Mucosa of gallbladder (tissue), 1 donor: ENCODE measurements at places on chromosomes 4 and X. TPM values are rescaled to one million over a fixed set of nuclear protein-coding genes. Genes with fewer than 3 reads are reported as not detected.
A peak's percentile ranks its signal among the peaks of the same experiment; 100 is the strongest.

The EIF4E gene
- total RNA-seq, result 65.3 TPM

The PALLD gene
- total RNA-seq, result 250 TPM

The TCEAL5 gene
- total RNA-seq, result 0.17 TPM

The CSAG2 gene
- total RNA-seq, result not detected

The VGLL1 gene
- total RNA-seq, result 0.78 TPM

The AFF2 gene
- total RNA-seq, result 36.0 TPM

GRCh38 chr4:137531986-137532868, at the start of gene PCDH18:
Gene PCDH18, minus strand, starts transcription at chr4:137532494. Its CDS starts 406 bp downstream, at chr4:137532088.
- DNase-seq, result peak; percentile 89

GRCh38 chr4:116636917-116637316, 448.5 kb downstream of the TRAM1L1 start:
- DNase-seq, result no peak

GRCh38 chr4:22932326-22932725, 239.6 kb downstream of the GBA3 start:
- no peak for DNase-seq

- DNase-seq, result no peak
Observed at GRCh38 chr4:109649872-109650271, 53.4 kb downstream of the CASP6 start.

DNA sequence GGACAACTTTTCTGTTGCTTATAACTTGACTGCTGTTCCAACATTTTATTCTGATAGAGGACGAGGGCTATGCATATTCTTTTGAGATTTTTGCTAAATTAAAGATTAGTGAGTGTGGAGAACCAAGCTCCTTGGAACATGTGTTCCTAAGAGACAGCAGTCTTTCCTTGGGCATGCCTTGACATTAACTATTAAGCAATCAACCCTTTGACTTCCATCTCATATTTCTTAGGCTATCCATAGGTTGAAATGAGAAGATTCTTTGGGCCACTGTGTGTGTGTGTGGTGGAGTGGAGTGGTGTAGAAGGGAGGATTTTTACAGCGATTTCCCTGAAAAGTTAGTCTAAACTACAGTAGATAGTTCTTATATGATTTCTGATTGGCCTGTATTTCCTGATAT, 127.4 kb upstream of the POF1B start:
- DNase-seq, result no peak

- DNase-seq, result peak; percentile 15
Observed at GRCh38 chrX:110795645-110796406, at the start of gene CHRDL1. Gene CHRDL1, minus strand, starts transcription at chrX:110795817. Its CDS starts 3,636 bp downstream, at chrX:110792181.

- no peak for DNase-seq
Observed at GRCh38 chr4:140252141-140252741, 98.3 kb upstream of the MAML3 start.

GRCh38 chr4:3412257-3413020, 29.3 kb upstream of the HGFAC start:
- no peak for DNase-seq

DNA sequence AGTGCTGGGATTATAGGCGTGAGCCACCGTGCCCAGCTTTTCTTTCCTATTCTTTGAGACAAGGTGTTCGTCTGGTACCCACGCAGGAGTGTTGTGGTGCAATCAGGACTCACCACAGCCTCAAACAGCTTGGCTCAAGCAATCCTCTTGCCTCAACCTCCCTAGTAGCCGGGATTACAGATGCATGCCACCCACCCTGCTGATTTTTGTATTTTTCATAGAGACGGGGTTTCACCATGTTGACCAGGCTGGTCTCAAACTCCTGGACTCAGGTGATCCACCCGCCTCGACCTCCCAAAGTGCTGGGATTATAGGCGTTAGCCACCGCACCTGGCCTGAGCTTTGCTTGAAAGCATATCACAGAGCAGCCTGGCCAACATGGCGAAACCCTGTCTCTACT, 1.5 kb upstream of the CRLF2 start:
- DNase-seq, result no peak

DNA sequence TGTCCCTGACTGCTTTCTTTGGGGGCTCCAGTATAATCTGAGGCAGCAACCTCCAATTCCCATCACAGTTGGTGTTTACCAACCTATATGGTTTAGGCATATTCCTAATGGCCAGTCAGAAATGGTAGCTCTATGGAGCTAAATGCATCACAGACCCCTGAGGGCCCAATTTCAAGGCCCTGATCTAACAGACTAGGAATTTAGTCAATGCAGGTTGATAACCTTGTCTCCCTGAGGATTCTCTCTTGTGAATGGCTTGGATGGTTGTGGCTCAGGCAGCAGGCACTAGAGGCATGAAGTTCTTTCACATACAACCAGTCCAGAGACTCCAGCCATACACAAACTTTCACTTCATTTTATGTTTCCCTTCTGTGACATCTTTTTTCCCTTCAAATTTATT, 59.4 kb downstream of the TMPRSS11F start:
- no peak for DNase-seq

GRCh38 chr4:159856451-159856850, 753.6 kb downstream of the RAPGEF2 start:
- DNase-seq, result no peak

DNA sequence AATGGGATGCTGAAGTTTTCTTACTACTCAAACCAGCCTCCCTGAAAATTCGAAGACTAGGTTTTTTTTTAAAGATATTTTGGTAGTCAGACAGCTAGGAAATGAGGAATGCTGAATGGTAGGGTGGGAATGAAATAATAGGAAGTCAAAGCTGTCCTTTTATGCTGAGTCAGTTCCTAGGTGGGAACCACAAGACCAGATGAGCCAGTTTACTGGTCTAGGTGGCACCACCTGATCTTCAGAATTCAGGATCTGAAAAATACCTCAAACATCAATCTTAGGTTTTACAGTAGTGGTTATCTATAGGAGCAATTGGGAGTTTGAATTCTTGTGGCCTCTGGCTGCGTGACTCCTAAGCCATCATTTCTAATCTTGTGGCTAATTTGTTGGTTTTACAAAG, 183.1 kb upstream of the GALNT7 start:
- DNase-seq, result no peak

DNA sequence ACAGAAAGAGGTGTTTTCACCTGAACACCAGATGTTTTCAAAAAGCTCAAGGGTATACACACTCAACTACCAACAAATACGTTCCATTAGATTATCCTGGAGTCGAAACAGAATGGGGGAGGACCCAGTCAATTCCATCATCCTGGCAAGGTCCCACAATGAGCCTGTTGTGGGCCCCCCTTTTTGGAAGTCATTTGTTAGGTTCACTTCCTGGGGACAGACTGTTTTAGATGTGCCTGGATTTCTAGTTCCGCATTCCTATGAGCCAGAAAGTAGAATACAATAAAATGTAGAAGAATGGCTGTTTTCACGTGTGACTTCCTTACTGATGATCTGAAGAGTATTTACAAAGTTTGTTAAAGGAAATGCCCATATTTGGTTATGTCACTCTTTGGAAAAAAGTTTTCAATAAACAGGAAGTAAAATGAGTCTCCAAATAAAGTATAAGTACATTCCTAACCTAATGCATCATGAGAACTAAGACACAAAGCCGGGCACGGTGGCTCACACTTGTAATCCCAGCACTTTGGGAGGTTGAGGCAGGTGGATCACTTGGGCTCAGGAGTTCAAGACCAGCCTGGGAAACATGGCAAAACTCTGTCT, 192.5 kb downstream of the MAML3 start:
- no peak for DNase-seq

DNA sequence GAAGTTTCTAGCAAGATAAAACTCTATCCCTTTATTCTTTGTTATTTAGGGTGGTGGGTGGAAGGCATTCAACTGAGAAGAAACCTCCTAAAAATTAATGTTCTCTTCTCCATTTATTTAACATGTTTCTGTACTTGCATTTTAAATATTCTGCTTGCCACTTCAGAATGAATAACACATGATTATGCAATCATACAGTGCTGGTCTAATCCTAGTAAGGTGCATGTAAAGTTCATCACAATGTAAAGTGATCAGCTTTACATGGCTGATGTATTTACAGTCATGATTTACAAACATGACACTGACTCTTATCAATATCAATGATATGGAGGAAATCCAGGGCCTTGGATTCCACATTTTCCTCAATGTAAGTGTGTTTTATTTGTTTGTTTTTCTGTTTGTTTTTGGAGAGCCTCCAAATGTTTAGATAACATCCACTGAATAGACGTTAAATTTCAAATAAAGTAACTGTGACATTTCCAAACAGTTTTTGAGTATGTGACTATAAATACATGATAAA, 342.1 kb upstream of the CTSO start:
- DNase-seq, result no peak

DNA sequence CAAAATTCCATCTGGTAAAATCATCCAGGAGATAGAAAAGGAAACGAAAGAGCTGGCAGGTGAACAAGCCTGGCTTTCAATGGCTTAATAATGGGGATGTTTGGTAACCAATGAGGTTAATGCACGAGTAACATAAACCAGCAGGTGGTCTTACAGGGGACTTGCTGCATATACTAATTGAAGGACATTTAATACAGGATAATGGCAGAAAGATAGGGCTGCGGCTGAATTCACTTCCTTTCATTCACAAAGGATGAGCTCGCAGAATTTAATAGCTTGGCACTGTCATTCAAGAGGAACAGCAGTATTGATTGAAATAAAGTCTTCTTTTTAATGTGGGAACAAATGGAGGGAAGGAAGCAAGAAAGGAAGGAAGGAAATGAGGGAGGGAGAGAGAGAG, 156.3 kb upstream of the RAI2 start:
- no peak for DNase-seq

- DNase-seq, result no peak
Observed at GRCh38 chrX:112367065-112367464, 284.5 kb upstream of the TRPC5 start.

DNA sequence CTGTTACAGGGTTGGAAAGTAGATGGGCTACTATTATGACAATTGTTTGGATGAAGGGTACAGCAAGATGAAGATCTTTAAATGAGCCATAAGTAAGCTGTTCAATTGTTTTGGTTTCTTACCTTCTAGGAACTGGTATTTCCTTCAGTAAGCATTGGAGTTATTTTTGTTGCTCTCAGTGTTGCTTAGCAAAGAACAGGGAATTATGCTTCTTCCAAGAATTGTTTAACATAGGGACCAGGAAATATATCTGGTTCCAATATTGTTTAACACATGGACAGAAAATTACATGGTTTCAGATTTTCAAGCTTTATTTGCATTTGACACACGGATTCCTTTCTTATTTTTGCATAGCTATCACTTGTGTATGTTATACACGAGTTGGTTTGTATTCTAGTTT, 1999.0 kb downstream of the ARAP2 start:
- no peak for DNase-seq

DNA sequence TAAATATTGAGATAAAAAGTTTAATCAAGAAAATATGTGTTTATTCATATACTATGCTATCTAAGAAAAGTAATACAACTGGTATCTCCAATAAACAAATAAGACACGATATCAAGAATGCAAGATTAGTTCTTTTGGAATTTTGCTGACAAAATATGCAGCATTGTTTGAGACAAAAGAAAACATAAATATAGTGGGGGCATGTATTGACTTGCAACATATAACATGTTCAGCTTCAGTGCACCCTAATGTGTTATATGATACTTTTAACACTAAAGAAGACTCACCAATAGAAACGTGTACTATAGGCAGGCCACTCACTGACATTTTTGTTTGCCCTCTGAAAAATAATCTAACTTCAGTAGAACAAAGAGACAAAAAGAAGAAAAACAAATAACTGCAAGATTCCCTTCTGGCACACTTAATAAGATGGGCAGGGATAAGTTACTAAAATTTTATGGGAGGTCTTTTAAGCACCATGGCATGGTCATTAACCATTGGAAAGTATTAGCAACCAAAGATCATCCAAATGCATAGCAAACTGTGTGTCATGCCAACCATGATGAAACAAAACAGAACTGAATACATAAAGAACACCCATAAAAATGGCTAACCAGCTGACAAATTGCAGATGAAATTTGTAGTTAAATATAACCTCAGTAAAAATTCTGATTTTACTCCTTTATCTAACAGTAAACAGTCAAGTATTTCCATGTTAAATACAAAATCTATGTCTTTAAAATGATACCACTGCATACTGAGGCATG, 447.9 kb upstream of the FAM241A start:
- no peak for DNase-seq

GRCh38 chrX:2547736-2548135, 47.0 kb upstream of the DHRSX start:
- no peak for DNase-seq

DNA sequence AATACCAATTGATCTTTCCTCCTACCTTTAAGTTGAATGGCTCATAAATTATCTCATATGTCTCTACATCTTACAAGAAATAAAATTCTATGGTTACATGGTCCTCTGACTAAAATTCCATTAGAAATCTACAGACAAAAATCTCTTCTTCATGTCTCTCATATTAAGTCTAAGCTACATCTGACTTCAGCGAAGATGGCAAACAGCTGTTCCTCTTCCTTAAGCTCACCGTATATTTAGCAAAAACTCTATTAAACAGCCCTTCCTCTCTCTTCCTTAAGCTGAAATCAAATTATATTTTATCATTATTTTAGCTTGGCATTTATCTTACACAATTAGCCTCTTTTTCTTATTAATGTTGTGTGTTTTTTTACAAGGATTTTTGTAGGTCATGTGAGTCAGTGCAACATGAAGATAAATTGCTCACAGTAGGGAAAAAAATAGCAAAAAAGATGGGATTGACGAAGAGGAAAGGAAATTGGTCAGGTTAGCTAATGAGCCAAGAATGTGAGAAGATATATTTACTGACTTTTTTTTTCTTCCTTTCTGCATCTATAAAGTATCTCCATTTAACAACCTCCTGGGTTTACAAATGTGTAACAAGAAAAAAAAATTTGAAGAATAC, 2412.8 kb downstream of the ARAP2 start:
- no peak for DNase-seq

DNA sequence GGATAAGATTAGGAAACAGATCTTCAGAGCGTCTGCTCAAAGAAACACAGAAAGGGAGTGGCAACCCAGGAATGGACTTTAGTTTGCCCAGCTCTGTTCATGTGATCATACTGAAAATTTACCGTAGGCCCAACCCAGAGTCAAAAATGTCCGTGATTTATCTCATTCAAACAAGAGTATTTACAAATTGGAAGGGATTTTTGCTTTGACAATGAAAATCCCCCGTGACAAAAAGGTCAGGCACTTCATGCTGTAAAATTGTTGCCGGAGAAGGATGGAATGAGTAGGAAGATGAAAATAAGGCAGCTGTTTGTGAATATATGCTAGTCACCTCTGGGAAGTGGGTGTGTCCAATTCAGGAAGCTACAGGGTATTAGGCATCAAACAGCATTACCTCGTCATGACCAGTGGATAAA, 1.2 kb downstream of the SULT1B1 start:
- DNase-seq, result no peak

GRCh38 chr4:134215620-134216344, 14.2 kb upstream of the PABPC4L start:
- no peak for DNase-seq

DNA sequence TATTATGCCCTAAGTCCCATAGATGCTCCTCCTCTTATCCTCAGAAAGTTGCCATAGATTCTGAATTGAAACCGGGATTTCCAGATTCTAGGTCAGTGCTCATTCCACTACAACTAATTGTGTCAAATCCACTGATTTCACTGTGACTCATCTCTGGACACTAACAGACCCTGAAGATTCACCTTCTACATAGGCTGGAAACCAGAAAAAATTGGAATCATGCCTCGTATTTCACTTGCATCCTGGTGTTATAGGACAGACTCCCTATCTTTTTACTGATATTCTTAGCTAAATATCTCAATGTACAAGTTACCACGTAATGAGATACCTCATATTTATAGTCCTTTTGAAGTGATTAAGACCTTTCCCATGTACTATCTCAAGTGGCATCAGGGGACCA, 36.7 kb downstream of the CLNK start:
- no peak for DNase-seq

- no peak for DNase-seq
Observed at GRCh38 chr4:47221721-47222120, 190.4 kb downstream of the GABRB1 start.
